ENCODE measurements at places on chromosomes 13 and 19.

GRCh38 chr13:110471833-110472162 lies 89.7 kb downstream of the RAB20 start:
- no peak for DNase-seq

DNA sequence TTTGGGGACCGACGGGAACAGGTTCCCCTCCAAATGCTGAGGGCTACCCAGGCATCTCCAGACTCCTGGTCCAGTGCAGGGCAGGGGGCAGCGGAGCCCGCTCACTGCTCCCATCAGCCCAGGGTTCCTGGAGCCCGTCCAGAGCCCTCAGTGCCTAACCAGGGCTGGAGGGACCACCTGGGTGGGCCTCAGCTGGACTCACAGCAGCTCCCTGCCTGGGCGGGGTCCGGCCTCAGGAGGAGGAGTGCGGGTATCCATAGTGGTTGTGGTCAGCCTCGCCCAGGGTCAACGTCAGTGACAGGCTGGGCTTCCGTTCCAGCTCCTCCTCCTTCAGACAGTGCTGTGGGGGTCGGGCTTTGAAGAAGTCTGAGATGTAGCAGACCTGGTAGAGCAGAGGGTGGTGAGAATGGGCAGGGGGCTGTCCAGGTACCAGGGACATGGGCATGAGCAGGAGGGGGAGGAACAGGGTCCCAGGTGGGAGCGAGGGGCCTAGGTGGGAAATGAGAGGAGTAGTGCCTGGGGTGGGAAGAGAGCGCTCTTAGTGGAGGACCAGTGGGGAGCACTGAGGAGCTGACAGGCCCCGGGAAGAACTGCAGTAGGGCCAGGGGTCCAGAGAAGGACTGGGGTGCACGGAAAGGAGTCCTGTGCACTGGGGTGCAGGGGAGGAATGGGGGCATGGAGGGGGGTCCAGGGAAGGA lies 9.9 kb downstream of the PLPP2 start:
- no peak for DNase-seq

- no peak for DNase-seq
These were observed 545.1 kb downstream of the EFNB2 start for GRCh38 chr13:105990256-105990958.

- no peak for DNase-seq
These were observed 13.9 kb downstream of the RABAC1 start for GRCh38 chr19:41945135-41945766.

DNA sequence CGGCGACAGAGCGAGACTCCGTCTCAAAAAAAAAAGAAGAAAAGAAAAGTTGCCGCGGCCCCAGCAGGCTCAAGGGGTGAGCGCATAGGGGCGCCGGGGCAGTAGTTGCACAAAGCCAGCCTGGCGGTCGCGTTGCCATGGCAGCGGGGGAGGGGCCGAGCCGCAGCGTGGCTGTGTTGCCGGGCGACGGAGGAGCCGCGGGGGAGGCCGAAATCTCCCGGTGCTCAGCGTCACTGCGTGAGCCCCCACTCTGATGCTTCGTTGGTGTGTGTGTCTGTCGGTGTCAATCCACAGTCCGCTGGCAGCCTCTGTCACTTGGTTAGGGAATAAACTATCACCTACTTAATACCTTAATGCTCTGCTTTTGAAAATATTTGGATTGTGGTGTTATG lies 82.9 kb upstream of the C1QTNF9B start:
- DNase-seq = peak; percentile 93

GRCh38 chr13:99469041-99469440 lies 32.2 kb upstream of the TM9SF2 start:
- no peak for DNase-seq

GRCh38 chr13:69820180-69820579 lies 287.4 kb upstream of the ATXN8OS start:
- no peak for DNase-seq

DNA sequence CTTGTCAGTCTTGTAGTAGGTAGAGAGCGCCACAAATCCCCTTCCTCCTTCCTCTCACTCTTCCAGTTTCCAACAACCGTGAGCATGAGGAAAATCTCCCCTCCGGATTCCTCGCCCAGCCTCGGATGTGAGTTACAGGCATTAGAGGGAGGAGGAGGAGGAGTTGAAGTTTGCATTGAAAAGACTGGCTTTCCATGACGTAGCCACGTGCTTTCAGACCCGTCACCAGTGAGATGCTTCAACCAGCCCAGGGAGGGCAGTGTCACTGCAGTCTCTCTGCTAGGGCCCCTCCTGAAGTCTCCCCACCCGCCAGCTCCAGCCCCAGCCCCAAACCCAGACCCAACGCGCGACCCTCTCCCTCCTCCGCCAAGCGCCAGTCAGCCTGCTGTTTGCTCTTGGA lies 442 bp upstream of the FGF14 start:
- peak; percentile 16 for DNase-seq

GRCh38 chr19:2578901-2579677 lies 103.2 kb downstream of the GADD45B start:
- peak; percentile 31 for DNase-seq

GRCh38 chr19:50173127-50173526 lies 10.0 kb upstream of the IZUMO2 start:
- DNase-seq = no peak

GRCh38 chr13:39590466-39591036 lies 12.4 kb downstream of the LHFPL6 start:
- no peak for DNase-seq

GRCh38 chr19:33530296-33530695 lies 8.7 kb upstream of the PEPD start:
- no peak for DNase-seq

- DNase-seq = no peak
These were observed 454 bp downstream of the BLVRB start for GRCh38 chr19:40465025-40465556.

DNA sequence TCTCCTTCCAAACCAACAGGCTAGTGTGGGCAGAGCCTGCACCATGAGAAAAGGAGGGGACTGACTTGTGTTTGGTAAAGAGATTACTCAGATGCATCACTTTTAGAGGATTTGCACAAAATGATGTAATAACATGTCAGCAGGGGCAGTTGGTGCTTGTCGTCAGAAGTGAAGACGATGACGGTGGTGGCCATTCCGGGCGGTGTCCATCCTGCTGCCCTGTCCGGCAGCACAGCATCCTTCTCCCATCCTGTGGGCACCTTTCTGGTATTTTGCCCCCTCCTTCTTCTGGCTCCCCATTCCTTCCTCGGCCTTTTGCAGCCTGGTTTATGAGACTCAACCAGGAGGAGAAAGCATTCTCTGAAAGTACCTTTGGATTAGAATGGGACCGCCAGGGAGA lies 160.1 kb downstream of the TEX29 start:
- no peak for DNase-seq

DNA sequence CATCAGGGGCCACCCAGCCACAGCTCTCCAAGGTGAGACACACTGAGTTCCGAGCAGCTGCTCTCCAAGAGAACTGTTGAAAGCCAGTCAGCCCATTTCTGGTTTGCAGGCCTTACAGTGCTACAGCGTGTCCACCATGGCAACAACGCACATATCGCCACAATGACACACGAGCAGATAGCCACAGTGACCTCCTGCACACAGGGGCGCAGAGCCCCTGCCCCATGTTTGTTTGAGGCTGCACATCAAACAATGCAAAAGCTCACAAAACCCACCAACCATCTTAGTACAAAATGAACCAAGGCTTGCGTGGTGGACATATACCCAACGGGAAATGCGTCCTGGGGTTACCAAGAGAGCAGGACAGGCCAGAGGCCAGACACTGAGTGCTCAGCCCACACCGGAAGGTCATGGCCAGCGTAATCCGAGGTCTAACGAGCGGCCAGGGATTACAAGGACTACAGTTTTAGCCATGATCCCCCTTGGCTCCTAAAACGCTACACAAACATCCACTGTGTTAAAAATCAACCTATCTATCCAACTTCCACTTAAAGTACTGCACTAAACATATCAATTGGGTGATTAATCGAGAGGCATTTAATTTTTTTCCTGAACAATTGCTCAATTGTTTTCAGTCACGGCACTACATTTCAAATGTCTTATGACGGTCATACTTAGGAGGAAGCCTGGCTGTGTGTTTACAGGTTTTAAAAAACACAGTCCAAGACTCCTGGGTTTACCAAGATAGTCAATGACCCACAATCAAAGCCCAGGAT lies 56.0 kb downstream of the STK24 start:
- DNase-seq = no peak

DNA sequence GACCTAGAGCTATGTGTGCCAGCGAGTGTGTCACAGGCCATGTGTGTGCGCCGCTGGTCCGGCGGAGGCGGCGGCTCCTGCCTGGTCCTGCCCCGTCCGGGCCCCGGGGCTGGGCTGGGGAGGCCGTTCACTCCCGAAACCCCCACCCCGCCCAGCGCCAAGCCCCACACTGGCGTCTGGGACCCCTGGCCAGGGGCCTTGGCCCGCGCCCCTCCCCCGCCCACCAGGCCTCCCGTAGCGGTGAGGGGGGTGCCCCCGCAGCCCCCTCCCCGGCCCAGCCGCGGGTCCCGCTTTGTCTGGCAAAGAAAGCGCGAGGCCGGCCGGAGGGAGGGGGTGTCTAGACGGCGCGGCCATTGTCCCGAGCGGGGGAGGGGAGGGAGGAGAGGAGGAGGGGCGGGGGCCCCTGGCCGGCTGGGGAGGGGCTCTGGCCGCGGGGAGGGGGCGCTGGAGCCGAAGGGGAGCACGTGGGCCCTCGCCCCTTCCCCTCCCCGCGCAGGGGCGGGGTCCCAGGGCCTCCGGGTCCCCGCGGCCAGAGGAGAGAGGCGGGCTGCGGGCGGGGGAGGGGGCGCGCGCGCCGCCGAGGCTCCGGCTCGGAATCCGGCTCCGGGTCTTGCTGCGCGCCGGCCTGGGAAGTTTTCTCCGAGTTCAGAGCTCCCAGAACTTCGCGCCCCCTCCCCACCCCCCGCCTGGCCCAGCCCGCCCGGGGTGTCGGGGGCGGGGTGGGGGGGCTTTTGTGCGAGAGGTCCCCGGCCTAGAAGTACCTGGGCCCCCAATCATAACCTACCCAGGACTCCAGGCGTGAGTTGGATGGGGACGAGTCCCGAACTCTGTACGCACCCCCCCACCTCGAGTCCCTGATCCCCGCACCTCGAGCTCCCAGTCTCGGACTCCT lies 888 bp downstream of the NOTCH3 start:
- DNase-seq = no peak

DNA sequence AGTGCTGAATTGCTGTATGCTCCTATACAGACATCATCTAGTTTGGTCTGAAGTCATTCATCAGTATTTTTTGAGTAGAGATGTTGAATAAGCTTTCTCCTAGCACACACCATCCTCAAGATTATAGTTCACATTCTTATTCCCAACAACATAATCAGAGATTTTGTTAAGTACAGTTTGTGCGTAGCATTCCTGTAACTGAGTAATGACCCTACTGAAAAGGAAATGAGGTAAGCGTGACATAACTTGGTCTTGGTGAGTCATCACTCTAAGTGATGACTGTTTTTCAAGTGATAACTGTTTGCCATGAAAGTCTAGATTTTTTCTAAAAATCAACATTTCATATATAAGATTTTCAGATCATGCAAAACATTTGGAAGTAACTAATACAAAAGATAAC lies 18.5 kb upstream of the FAM216B start:
- no peak for DNase-seq

DNA sequence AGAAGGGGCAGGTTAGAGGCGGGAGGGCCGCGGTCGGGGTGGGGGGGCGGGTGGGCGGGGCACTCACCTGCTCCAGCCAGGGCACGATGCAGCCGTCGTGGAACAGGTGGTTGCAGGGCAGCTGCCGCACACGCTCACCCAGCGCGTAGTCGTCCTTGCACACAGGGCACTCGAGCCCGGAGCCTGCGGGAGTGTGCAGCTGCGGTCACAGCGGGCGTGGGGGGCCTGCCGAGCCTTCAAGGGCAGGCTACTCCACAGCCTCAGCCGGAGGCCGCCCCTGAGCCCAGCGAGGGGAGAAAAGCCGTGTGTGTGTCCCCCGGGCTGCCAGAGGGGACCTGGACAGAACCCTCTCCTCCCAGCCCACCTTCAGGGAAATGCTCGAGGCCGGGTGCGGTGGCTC lies 8.6 kb downstream of the FGF22 start:
- no peak for DNase-seq

DNA sequence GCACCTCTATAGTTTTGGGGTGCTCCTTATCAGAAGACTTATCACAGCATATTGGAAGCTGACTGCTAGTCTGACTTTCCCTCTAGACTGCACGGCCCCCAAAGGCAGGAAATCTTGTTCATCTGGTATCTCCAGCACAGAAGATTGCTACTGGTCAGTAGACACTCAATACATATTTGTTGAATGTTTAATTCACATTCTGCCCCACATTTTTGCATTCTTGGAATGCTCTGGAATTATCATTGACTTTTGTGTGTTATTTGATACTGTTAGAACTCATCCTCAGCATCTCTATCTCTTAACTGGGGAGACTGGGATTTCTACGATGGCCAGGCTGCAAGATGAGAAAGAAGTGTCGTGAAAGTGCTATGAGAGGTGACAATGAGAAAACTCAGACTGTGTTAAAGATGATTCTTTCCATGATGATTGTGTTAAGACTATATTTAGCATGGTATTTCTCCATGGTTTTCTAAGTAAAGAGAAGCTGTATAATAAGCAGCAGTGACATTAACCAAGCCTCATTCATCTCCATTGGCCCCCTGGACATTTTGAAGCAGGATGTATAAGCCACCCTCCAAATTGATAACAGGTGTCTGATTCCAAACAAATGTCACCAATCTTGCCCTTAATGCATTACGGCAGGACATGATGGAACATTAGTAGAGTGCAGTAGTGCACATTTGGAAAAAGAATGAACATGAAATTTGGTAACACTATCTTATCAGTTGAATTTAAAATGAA lies 440.9 kb downstream of the RFC3 start:
- no peak for DNase-seq

GRCh38 chr13:40969169-40969901 lies 49.8 kb downstream of the ELF1 start:
- no peak for DNase-seq

- no peak for DNase-seq
These were observed 4.3 kb downstream of the KLF2 start for GRCh38 chr19:16328824-16329482.

DNA sequence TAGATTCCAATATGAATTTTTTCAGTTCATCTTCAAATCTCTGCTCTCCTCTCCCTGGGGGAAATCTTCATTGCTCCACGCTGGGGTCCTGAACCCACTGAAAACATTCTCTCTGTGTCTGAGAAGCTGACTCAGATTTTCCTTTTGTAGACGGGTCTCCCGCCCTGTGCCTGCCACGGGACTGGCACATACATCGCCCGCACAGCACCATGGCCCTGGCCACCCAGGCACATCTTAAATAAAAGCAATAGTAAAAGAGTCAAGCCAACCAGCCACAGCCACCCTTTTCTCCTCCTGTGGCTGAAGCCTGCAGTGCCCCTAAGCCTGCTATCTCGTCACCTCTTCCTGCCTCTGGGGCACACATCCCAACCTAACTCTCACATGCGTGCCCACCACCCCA lies 301.2 kb downstream of the ZNF536 start:
- no peak for DNase-seq

DNA sequence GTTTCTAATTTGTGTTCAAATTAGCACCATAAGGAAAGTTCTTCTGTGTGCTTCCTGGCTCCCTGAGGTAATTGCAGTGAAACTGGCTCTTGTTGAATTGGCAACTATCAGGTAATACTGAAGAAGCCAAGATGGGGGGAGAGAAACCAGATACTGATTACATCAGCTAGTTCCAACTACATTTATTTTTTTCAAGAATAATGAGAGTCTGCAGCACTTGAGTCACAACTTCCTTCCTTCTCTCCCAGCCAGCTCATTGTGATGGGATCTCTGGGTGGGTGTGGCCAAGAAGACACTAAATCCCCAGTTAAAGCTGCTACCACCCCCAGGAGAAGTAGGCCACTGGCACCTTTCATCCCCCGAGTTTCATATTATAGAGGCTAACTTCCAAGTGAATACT lies 100.7 kb upstream of the RXFP2 start:
- DNase-seq = no peak
